GF-D8 (cell line): ENCODE measurements at places on chromosomes 11 and 22.

GRCh38 chr11:107562647-107563208 is 2.8 kb downstream of the ALKBH8 start:
- DNase-seq: no peak

DNA sequence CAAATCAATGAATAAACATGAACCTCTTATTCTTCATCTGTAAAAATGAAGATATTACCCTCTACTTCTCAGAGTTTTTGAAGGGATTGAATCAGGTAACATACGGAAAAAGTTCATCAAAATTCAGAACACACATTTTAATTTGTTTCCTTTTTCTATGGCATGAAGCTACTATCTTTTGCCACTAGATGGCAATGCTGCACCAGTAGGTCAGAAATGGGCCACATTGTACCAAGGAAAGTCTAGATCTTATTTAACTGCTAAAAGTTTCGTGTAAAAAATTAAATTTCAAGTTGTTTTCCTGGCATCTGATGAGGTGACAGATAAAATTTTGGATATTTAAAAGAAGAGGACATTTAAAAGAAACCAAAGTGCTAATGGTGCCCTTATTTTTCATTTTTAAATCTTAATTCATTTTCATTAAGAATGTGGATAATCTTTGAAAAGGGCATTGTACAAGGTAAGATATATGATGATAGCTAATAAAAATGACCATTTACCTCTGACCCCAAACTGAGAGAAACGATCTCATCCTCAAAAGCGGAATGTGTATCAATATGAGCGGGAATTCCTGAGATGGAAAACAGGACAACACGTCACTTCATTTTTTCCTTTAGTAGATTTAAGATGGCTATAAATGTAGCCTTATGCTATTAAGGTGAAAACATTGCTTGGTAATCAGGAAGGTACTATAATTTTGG is 16.1 kb downstream of the ALKBH8 start:
- DNase-seq: peak; percentile 39

DNA sequence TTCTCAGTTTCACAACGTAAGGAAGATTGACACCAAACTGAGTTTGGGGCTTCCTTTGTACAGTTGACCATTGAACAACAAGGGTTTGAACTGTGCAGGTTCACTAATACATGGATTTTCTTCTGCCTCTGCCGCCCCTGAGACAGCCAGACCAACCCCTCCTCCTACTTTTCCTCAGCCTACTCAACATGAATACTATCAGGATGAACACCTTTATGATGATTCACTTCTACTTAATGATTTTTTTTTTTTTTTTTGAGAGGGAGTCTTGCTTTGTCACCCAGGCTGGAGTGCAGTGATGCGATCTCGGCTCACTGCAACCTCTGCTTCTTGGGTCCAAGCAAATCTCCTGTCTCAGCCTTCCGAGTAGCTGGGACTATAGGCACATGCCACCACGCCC is 14.6 kb downstream of the RBM4 start:
- DNase-seq: no peak

- DNase-seq: no peak
Measured at GRCh38 chr11:50182486-50182885, 149.8 kb downstream of the OR4C45 start.

DNA sequence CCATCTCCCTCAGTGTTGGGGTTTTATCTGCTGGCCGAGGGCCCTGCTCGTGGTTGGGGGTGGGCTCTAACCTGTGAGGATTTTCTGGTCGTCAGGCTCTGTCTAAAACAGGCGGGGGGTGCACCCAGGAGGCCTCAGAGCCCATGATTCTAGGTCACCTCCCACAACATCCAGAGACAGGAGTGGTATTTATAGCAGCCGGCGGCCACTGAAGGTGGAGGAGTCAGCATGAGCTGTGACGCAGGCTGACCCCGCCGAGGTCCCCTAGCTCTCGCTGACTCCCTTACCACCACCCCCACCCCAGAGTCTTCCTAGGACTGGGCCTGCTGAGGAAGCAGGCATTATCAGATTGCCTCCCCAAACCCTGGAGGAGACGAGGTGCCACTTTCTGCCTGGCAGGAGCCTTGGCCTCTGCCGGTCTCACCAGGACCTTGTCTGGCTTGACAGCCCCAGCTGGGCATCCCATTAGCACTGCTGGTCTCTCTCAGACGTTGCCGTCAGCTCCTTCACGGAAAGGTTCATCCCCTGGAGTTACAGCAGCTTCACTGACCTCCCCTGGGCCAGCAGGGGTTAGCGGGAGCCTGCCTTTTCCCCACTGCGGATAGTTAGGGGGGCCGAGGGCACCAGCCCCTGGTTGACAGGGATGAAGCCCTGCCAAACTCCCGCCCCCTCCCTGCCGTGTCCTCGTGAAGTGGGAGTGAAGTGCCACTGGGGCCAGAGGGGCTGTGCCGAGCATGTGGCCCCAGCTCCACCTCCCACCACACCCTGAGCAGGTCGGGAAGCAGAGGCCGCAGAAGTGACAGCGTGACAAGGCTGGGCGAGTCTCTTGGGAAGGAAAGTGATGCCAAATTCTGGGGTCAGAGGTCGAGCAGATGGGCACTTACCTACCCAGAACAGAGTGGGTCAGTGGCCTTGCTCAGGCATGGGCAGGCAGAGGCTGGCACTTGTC is 26.5 kb downstream of the DAGLA start:
- no peak for DNase-seq

DNA sequence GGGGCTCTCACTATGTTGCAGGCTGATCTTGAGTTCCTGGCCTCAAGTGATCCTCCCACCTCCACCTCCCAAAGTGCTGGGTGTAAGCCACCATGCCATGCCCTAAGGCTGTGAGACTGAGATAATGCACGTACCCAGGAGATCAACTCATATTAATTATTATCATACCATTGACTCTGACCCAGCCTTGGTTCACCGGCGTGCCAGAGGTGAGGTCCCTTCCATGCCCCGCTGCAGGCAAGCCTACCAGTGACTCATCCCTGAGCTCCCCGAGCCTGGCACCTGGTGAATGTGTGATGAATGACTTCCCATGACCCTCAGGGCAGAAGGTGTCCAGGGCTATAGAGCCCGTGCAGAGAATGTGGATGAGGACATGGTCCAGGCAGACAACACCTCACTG is 12.1 kb downstream of the GAL3ST1 start:
- DNase-seq: no peak

DNA sequence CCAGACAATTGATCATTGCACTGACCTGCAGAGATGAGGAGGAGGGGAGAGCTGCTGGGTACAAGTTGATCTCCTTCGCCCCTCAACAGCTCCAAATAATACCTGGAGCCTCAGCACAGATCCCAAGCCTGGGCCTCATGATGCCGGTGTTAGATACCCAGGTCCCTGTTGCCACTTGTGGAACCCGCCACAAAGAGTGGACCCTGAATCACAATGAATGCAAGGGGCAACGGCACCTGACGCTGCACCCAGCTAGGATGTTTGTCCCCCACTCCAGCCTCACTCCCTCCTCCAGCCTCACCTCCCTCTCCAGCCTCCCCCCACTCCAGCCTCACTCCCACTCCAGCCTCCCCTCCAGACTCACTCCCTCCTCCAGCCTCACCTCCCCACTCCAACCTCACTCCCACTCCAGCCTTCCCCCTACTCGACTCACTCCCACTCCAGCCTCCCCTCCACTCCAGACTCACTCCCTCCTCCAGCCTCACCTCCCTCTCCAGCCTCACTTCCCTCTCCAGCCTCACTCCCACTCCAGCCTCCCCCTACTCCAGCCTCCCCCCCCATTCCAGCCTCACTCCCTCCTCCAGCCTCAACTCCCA is 879.0 kb downstream of the BRD1 start:
- no peak for DNase-seq

DNA sequence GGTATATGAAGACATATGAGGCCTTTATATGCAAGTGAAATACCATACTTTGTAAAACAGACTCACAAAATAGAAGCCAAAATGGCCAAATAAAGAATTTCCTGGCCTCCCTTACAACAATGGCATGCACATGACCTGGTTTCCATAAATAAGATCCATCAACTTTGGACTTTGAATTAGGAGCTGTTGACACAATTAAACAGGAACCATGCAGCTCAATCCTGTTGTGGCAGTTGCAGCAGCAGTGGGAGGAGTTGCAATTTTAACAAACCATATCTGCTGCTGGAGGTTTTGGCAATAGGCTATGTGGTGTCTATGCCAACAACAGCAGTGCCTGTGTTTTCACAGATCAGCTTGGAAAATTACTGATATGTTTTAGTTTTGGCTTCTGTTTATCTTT is 818.6 kb downstream of the FAM181B start:
- DNase-seq: no peak

DNA sequence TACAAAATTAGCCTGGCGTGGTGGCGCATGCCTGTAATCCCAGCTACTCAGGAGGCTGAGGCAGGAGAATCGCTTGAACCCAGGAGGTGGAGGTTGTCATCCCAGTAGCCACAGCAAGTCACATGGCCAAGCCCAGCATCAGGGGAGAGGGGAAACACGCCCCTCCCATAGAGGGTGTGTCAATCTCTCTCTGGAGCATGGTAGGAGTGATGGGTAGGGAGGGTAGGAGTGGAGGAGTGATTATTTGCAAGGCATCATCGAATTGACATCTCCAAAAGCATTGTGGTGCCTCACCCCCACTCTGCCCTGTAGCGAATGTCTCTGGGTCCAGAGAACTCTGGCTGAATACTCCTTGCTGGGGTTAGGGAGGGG is 6.1 kb upstream of the SSTR3 start:
- DNase-seq: no peak

- DNase-seq: no peak
Measured at GRCh38 chr11:45906096-45906682, 882 bp downstream of the FREY1 start.

DNA sequence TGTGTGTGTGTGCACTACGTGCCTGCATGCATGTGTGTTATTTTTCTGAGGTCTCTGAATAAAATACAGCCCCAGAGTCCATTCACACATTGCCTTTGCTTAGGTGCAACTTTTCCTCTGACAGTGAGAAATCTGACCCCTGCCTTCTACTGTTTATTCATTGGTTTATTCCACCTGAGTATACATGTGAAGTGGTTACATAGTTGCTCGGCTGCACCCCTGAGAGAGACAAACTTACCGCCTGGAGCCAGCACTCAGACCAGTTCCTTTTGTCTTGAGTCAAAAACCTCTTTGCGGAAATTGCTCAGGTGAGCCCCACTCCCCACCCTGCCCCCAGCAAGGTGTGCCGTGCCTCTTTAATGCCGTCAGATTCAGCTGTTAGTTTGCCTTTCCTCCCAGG is 363.6 kb downstream of the BRD1 start:
- DNase-seq: no peak

- DNase-seq: no peak
Measured at GRCh38 chr22:50150161-50151129, 20.1 kb upstream of the PANX2 start.

DNA sequence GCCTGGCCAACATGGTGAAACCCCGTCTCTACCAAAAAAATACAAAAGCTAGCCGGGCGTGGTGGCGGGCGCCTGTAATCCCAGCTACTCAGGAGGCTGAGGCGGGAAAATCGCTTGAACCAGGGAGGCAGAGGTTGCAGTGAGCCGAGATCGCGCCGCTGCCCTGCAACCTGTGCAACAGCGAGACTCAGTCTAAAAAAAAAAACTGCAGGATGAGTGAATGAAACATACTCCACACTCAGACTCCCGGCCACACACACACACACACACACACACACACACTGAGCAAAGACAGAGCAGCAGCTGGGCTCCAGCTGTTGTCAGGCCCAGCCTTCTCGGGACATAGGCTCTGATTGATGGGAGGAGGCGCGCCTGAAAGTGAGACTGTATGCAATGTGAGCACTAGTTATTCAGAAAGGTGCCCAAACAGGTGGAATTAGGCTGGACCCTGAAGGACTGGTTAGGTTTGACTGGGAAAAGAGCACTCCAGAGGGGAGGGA is 1.5 kb upstream of the PLEKHA7 start:
- no peak for DNase-seq

DNA sequence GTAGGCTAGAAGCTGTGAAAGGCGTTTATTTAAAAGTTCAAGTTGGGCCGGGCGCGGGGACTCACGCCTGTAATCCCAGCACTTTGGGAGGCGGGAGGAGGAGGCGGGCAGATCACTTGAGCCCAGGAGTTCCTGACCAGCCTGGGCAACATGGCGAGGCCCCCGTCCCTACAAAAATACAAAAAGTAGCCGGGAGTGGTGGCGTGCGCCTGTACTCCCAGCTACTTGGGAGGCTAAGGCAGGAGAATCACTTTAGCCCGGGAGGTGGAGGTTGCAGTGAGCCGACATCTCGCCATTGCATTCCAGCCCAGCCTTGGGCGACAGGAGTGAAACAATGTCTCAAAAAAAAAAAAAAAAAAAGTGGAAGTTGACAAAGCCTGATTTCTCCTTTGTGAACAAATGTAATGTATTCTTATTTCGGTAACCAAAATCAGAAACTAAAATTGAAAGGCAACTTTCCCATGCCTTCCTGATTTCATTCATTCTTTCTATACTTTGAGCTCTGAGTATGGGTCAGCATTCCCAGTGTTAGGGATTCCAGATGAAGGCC is 825 bp downstream of the PTPMT1 start:
- DNase-seq: no peak

- no peak for DNase-seq
Measured at GRCh38 chr11:2390725-2391151, 9.8 kb upstream of the TSSC4 start.

GRCh38 chr11:116049383-116049782 is 545.2 kb upstream of the CADM1 start:
- DNase-seq: no peak

DNA sequence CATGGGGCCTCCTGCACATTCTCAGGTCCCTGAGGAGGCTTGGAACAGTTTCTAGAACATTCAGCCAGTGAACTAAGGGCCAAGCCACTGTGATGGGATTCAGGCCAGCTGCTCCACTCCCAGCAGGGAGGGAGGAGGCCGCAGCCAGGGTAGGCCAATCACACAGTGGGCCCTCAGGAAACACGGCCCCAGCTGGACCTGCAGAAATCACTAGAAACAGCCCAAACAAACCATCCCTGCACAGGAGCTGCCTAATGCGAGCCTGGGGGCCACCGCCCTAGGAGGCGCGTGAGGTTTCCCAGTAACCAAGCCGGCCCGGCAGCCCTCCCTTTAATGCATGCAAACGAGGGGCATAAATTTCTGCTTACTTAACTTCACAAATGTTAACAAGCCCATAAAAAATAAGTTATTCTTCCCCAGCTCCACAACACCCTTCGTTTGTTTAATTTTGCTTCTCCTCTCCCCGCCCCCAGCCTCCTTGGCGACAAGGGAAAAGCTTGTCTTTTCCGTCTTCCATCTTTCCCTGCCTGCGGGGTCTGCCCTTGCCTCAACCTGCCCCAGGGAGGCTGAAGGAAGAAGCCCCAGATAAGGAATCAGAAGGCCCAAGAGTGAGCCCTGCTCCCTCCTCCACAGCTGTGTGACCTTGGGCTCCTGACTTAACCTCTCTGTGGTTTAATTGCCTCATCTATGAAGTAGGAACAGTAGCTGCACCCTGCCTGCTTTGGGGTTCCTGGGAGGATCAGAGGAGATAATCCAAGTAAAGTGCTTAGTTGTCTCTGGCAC is 25.7 kb downstream of the ELFN2 start:
- no peak for DNase-seq

- no peak for DNase-seq
Measured at GRCh38 chr11:74780248-74781005, 31.8 kb downstream of the RNF169 start.

DNA sequence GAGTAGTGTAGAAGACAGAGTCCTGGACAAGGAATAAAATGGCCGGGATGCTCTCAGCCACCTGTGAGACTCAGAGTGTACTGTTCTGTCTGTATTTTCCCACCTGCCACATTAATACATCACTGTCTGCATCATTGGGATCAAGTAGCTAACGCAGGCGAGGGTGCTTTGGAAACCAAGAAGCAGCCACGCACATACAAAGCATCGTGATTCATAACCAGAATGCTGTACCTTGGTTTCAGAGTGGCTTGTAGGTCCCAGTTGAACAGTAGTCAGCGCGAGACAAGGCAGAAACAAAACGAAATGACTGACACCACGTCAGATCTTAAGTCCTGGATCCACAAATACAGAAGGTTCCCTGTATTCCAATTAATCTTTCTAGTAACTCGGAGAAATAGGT is 198.3 kb downstream of the GRIK4 start:
- DNase-seq: no peak
